Peyer's patch (tissue), 4 donors: ENCODE measurements at places on chromosomes 13 and 19.

DNA sequence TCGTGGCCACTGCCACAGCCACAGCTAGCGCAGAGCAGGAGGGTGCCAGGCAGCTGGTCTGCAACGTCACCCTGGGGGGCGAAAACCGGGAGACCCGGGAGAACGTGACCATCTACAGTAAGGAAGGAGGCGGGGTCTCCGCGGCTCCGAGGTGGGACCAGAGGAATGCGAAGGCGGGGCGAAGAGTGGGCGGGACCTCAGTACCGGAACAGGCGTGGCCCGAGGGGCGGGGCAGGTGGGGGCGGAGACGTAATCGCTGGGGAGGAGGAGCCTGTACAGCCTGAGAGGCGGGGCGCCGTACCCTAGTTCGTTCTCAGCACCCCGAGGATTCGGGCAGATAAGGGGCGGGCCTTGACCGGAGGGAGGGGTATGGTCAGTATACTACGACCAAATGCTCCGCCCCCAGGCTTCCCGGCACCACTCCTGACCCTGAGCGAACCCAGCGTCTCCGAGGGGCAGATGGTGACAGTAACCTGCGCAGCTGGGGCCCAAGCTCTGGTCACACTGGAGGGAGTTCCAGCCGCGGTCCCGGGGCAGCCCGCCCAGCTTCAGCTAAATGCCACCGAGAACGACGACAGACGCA is 2.5 kb downstream of the ICAM5 start:
- peak; percentile 76 for DNase-seq

- peak; percentile 99 for DNase-seq
Observed at GRCh38 chr19:1490311-1491113, at the start of gene PCSK4. Gene PCSK4 (minus strand): TSS chr19:1490350. CDS start chr19:1490346, 4 bp downstream.

DNA sequence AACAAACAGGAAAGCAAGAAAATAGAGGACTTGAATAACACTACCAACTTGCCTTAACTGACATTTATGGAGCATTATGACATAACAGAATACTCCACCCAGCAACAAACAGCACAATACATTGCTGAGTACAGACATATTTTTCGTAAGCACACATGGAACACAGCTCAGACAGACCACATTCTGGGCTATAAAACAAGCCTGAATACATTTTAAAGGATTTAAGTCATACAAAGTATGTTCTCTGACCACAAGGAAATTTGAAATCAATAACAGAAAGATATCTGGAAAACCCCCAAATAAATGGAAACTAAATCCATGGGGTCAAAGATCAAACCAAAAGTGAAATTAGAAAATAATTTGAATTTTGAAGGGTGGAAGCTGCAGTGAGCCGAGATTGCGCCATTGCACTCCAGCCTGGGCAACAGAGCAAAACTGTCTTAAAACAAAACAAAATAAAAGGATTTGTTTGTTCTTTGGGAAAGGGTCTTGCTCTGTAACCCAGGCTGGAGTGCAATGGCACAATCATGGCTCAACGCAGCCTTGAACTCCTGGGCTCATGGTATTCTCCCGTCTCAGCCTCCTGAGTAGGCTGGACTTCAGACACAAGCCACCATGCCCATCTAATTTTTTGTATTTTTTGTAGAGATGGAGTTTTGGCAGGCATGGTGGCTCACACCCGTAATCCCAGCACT is 5.6 kb downstream of the ZDHHC20 start:
- no peak for DNase-seq

DNA sequence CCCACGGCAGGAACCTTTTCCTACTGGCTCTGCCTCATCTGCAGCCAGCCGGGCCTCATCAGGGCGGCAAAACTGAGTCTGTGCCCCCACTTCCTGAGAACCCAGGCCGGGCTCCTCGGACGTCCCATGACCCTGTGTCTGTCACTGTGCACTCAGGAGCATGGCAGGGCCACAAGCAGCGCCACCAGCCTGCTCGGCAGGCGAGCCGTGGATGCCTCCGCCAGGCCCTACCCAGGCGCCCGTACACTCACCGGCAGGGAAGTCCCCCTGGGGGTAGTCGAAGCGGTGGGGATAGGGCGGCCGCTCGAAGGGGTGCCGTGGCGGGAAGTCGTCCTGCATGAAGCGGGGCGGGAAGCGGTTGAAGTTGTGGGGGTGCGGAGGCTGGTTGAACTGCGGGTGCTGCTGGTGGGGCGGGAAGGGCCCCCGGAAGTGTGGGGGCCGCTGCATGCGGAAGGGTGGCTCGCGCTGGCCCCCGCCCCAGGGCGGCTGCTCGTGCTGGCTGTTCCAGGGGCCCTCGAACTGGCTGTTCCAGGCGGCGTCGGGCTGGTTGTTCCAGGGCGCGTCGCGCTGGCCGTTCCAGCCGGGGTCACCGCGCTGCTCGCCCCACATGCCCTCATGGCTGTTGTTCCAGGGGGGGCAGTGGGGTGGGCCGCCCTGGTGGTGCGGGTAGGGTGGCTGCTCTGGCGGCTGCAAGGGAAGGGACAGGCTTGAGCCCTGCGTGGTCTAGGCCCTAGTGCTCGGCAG is 17.1 kb downstream of the CHERP start:
- no peak for DNase-seq

DNA sequence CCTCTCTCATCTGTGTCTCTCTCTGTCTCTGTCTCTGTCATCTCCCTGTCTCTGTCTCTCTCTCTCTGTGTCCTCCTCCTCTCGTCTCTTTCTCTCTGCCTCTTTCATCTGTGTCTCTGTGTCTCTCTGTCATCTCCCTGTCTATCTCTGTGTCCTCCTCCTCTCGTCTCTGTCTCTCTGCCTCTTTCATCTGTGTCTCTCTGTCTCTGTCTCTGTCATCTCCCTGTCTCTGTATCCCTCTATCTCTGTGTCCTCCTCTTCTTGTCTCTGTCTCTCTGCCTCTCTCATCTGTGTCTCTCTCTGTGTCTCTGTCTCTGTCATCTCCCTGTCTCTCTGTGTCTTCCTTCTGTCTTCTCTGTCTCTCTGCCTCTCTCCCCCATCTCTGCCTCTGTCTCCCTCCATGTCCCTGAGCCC is 551 bp upstream of the EBI3 start:
- no peak for DNase-seq
